ENCODE measurements at places on chromosomes 2 and 18.

- DNase-seq, result no peak
Measured at GRCh38 chr2:42359304-42359964, 1.6 kb downstream of the COX7A2L start.

GRCh38 chr18:10685484-10685883 is 159.7 kb downstream of the NAPG start:
- DNase-seq, result no peak

- peak; percentile 2 for DNase-seq
Measured at GRCh38 chr2:223970343-223971128, 13.3 kb downstream of the MRPL44 start.

- DNase-seq, result no peak
Measured at GRCh38 chr2:104867813-104868504, 14.0 kb downstream of the POU3F3 start.

GRCh38 chr2:5491523-5491922 is 200.7 kb upstream of the SOX11 start:
- DNase-seq, result no peak

DNA sequence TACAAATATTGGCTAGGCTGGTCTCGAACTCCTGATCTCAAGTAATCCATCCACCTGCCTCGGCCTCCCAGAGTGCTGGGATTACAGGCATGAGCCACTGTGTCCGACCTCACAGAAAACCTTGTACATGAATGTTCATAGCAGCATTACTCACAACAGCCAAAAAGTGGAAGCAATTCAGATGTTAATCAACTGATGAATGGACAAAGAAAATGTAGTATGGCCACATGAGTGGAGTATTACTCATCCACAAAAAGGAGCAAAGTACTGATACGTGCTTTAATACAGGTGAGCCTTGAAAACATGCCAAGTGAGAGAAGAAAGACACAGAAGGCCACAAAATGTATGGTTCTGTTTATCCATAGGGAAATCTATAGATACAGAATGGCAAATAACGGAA is 20.6 kb downstream of the CEP192 start:
- no peak for DNase-seq

DNA sequence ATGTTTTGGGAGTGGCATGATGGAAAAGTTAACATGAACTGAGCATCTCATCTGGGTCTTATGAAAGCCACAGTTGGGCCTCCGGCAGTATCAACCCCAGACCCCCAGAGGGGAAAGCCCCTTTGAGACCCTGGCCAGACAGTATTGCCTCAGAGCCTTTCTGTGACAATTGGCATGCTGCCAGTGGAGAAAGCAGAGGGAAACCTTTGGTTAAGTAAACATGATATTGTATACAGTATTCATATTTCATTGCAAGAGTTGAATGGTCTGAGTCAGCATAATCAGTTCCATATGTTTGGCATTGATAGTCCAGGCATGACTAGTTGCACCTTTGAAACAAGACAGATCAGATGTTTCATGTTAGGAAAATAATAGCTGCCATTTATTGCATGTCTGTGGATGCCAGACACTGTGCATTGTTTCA is 20.0 kb downstream of the MERTK start:
- DNase-seq, result no peak

GRCh38 chr18:22839340-22839821 is 93.7 kb upstream of the RBBP8 start:
- DNase-seq, result no peak

- DNase-seq, result no peak
Measured at GRCh38 chr2:71469403-71470398, 16.3 kb downstream of the DYSF start.

DNA sequence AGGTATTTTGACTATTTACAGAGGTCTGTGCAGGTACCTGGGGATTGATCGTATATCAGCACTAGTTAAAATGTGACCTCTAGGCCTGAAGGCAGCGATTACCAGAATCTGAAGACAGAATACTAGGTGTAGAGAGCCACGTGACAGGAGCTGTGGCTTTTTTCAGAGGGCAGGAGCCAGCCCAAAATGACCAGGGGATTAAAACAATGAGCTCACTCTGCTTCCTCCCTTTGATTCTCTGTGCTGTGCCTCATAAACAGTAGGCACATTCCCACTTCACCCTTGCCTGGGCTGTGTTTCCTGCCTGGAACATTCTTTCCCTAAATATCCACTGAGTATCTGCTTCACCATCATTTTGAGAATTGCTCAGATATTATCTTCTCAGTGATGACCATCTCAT is 15.2 kb downstream of the ITGAV start:
- DNase-seq, result no peak

- DNase-seq, result no peak
Measured at GRCh38 chr2:99987160-99987559, 155.2 kb downstream of the AFF3 start.

GRCh38 chr2:209389171-209389618 is 34.7 kb upstream of the MAP2 start:
- no peak for DNase-seq

DNA sequence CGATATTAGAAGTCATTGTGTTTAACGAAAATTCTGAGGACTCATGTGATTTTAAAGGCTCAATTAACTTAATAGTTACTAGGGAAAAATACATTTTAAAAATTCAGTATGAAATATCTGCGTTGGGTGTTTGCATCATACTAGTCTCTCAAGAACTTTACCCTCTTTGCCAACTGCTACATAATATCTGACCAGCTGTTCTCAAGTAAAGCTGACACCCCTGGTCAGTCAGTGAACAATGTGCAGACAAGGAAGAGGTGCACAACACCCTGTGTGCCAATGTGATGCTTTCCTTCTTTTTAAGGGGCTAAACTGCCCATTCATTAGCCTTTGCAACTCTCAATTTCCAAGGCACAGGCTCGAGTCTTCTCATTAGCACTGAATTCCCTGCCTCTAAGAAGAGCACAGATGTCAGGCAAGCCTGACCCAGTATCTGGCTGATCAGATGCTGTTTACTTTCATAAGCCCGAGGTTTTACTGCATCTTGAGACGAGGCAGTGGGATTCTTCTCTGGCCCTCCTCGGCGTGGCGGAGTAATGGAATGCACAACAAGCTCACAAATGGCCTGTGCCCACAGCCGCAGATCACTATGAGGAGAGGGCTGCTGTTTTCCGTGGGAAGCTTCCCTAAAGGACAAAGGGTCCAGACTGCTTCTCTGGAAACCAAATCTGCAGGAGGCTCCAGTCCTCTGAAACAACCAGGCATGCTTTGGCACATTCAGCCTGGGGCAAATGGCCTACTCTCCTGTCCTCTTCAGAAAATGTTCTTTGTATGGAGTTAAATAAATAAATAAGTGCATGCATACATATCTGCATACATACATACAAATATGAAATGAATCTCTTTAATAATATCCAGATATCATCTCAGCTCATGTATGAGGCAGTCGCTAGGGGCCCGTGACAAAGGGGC is 240.3 kb downstream of the ZNF521 start:
- DNase-seq, result no peak

DNA sequence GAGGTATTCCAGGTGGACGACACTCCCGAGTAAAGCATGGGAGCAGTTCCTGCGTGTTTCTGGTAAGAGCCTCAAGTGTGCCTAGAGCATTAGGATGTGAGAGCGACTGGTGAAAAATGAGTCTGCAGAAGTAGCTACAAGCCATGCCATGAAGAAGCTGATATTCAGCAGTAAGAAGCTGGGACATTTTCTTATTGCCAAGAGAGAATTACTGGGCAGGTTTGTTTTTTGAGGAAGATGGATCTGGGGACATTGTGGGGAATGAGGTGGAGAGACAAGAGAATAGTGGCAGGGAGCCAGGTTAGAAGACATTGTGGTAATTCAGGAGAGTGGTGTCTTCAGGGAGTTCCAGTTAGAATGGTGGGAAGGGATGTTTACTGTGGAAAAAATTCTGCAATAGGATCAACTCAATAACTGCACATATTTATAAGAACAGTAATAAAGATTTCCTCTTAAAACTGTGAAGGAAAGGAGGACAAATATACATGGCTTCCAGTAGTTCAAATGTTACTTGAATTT is 38.2 kb downstream of the CRIM1 start:
- no peak for DNase-seq

DNA sequence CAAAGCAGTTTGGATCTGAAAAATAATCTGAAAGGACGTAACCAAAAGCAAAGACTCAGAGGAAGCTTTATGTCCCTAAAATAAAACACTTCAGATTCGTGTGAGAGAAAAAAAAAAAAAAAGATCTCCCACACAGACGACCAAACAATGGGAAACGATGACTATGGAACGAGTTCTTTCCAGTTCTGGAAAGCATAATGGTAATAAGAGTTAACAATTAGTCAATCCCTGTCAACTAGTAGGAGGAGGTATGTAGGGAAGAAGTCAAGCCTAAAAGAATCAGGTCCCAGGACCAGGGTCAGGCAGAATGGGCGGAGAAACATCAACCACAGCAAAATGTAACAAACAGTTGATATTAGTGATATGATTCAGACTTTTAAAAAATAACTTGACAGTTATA is 170.3 kb upstream of the SETBP1 start:
- no peak for DNase-seq

GRCh38 chr2:237524631-237525030 is 37.6 kb downstream of the MLPH start:
- no peak for DNase-seq

- DNase-seq, result no peak
Measured at GRCh38 chr18:42305869-42306593, 351.0 kb downstream of the PIK3C3 start.

- DNase-seq, result no peak
Measured at GRCh38 chr2:26880910-26881435, 33.0 kb downstream of the DPYSL5 start.

DNA sequence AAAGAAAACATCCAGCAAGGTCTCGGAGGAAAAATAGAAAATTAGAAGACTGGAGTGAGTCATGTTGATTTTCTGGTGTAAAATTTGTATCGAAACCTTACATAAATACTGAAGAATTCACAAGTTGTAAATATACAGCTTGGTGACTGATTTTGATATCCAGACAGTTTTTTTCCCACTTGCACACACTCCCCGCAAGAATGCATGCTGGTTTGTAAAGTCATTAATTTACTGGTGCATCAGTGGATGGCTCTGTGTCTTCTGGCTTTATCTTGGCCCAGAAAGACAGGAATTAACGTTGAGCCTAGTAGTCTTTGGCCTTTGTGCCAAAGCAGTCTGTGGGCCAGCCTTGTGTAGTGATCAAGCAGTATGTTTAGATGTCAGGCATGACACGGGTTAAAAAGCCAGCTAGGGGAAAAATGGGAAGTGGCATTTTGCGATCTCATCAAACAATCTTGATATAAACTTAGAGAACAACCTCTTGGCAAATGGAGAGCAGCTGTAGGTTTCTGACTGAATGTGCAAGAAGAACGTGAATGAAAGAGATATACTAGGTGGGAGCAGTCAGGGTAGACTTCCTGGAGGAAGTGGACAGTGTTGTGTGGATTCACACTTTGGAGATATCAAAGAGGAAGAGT is 22.7 kb upstream of the CASP8 start:
- no peak for DNase-seq

DNA sequence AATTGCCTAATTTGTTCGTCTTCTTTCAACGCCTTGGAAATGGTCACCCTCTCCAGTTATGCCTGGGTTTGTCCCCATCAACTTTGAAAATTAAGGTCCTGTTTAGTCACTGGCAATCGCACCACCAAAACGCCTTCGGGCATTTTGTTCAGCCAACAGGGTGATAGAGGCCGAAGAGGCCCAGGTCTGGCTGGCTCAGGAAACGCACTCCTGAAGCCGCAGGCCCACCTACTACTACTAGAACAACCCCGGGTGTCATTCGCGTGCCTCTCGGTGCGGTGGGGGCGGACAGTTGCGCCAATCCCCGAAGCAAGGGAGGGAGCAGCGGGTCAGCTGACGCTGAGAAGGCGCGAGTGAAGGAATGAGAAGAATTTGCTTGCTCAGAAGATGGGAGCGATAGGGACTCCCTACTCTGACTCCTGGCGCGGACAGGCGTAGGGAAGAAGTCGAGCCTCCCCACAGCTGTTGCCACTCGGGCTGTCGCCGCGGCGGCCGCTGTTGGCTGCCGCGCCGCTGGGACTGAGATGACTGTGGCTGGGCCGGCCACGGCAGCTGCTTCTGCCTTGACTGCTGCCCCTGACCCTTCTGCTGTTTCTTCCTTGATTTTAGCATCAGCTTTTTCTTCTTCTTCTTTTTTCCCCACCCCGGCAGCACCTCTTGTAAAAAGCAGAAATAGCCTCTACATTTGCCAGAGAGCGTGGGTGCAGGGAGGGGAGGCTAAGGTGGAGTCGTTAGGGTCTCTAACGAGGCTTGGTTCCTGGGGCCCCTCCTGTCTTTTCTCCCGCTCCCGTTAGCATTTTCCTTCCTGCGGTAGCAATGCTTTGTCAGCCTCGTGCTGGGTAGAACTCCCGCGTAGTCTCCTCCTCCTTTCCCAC is 387.6 kb downstream of the FIGN start:
- DNase-seq, result no peak

DNA sequence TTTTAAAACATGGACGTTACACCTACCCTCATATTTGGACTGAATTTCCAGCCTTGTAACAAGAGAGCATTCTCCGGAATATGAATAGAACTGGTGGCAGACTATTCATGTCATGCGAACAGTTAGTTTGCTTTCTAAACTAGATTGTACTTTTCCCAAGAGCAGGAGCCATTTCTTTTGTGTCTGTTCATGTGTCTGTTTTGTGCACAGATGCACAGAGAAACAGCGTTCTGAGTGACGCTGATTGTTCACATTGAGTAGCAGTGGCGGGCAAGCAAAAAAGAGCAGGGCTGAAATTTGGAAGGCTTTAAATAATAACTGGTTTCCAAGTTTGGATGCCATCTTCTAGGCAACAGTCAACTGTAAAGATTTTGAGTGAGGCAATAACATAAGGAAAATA is 200.3 kb downstream of the NRXN1 start:
- no peak for DNase-seq

- DNase-seq, result no peak
Measured at GRCh38 chr2:234425639-234426603, 71.0 kb downstream of the ARL4C start.

GRCh38 chr2:235773188-235773928 is 279.5 kb downstream of the AGAP1 start:
- no peak for DNase-seq

- DNase-seq, result no peak
Measured at GRCh38 chr2:217058791-217059755, 199.2 kb upstream of the TNP1 start.

GRCh38 chr2:235432741-235433520 is 60.9 kb upstream of the AGAP1 start:
- DNase-seq, result no peak

DNA sequence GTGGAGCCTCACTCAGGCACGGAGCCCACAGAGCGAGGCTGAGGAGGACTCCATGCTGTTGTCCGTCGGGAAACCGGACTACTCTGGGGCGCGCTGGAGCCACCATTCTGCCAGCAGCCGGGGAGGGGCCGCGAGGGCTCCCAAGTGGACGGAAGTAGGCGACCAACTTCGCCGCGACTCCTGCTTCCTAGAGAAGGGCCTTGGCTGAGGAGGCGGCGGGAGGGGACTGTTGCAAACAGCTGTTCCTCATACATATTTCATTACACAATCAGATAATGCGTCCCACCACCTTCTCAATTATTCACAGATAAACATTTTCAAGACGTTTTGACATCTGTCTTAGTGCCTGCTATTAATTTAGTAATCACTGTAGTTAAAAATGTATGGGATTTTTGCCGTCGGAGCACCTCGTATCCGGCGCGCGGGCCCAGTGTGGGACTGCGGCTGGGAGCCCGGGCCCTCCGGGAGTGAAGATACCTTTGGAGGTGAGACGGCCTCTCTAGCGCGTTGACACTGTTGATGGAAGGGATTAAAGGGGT is 11.7 kb upstream of the SIX3 start:
- no peak for DNase-seq

GRCh38 chr2:119282996-119283511 is 59.4 kb downstream of the STEAP3 start:
- DNase-seq, result no peak

- no peak for DNase-seq
Measured at GRCh38 chr2:7672027-7672684, 754.9 kb downstream of the RNF144A start.

- no peak for DNase-seq
Measured at GRCh38 chr2:42585779-42586178, 17.3 kb downstream of the MTA3 start.

All from NCI-H1105 (cell line).